Stimulated activated CD8-positive, alpha-beta memory T cell treated with anti-CD3 and anti-CD28 coated beads, Interleukin-4, amount 100 ng/mL, for 1 hour (primary cell): ENCODE measurements at places on chromosomes 4 and X.

DNA sequence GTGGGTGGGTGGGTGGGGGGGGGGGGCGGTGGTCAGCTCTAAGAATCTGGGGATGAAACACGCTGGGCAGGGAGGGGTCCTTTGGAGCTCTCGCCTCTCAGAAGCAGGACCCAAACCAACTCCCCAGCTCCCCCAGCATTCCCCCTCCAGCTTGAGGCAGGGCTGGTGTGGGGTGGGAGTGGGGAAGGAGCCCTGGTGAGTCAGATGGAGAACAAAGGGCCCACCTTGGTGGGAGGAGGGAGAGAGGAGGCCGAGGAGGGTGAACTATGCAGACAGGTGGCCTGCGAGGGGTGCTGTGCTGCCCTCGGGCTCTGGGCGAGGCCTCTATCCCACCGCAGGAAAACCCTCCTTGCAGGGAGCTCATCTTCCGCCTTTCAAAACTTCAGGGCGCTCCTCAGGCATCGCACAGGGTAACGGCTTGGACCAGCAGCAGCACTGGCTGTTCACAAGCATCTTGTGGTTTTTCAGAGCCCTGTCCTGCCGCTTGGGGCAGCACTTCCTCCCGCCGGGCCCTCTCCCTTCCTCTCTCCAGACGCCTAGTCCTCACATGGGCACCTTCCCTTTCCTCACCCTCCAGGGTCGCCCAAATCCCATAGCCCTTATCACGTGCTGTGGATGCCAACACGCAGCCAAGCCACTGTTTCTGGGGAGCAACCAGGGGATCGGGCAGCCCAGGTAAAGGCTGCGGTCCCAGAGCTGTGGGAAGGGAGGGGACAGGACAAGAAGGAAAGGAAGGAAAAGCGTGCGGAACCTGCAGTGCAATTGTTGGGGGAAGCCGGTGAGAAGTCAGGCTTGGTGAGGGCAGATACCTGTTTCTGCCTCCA lies 34.0 kb upstream of the GRPEL1 start:
- DNase-seq: no peak

DNA sequence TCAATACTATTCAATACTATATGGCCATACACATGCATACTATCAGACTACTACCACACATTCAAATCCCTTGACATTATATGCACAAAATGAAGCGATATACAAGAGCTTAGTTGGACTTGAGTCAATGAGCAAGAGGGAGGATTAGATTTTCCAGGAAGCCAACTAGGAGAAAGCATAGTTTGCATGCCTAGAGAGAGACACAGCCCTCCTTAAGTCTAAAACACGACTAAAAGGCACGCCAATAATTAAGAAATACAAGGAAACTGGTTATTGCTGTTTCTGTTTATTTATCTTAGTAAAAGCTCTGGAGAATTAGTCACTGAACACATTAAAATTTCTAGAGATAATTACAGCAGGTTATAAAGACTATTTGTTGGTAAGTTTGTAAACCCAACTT lies 21.8 kb downstream of the MBNL3 start:
- DNase-seq: no peak

- DNase-seq: no peak
Observed at GRCh38 chr4:9997886-9998285, 23.4 kb downstream of the SLC2A9 start.

DNA sequence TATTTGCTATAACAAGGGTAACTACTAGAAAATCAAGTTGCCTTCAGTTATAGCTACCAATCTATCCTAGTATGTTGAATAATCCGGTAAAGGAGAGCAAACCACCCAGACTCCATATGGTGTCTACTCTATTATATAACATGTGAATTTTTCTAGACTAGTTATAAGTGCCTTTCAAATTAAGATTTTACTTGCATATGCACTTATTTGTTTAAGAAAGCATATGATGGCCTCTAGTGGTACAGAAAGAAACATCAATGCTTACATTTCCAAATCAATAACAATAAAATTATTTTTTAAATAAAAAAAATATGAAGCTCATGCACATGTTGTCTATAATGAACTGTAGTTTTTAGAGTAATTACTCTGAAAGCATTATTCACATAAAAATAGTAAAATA lies 1516.4 kb upstream of the PABPC4L start:
- no peak for DNase-seq

DNA sequence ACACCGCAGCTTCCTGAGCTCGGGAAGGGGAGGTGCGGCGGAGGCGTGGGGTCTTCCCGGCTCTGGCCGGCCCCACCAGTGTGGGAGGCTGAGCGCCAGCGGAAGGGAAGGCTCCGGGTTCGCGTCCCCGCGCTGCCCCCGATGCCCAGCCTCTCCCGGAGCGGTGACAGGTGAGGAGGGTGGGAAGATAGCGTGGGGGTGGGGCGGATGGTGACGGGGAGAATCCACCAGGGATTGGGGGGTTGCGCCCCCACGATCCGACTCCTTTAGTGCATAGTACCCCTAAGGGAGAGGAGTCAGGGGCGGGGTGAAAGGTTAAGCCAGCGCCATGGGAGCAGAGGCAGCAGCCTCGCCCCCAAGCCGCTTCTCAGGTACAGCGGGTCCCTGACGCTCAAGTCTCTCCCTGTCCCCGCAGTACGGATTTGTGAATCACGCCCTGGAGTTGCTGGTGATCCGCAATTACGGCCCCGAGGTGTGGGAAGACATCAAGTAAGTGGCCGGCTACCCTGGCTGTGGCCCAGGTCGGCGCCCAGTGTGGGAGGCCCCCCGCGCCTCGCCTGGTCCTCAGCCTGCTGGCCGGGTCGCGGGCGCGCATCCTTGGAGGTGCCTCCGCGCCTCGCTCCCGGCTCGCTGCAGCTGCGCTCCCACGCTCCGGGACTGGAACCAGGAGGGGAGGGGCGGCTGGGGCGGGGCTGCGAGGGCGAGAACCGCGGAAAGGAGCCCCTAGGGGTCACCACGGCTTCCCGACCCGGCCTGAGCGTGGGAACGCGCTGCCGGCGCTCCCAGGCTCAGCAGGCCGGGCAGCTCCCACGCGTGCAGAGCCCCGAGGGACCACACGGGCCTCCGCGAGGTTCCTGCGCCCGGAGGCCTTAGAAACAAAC lies 791 bp downstream of the GUCY1B1 start:
- DNase-seq: no peak

GRCh38 chr4:24405926-24406325 lies 178.4 kb downstream of the DHX15 start:
- DNase-seq: no peak

DNA sequence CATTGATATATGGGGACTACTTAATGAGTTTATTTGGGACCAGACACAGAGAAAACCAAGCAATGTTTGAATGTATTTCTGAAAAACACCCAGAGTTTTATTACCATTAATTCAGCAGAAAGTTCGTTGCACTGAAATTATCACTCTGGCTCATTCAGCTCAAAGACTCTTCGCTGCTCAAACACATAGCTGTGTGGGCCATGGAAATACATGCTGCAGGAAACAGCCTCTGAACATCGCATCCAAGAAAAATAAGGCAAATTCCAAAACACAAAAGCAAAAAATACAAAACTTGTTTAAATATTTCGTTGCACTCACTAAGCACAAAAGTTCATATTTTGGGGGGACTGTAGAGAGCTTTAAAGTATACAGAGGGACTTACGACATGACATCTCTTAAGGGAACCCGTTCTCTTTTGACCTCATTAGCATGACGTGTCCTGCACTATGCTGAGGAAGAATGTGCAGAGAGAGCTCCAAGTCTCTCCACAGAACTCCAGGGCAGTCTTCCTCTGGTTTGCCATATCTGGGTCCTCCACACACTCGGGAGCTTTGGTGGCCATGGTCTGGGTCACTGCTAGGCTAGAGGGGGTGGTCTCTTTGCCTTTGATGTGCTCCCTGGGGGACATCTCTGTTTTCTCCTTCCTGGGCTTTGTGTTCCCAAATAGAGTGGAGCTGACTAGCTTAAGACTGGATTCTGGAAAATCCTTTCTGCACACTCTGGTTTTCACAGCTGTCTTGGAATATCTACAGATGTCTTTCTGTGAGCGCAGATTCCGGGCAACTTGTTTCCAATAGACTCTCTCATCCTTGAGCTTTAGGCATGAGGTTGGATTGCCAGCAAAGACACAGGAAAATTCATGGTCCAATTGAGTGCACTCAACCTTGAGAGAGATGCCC lies 2.8 kb downstream of the FGFBP1 start:
- no peak for DNase-seq

DNA sequence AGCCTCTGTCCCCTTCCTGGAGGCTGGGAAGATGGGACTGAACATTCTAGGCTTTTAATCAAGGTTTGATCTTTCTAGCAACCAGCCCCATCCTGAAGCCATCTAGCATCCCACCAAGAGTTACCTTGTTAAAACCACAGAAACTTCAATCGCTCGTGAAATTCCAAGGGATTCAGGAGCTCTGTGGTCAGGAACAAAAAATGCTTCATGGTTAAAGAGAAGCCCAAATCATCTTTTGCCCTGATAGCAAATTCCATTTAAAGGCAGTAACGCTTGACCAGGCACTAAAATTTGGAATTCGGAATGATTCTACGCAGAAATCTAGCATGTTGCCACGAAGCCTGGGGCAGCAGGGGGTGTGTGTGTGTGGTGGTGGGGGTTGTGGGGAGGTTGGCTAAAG lies 47.8 kb downstream of the CASP6 start:
- DNase-seq: no peak

DNA sequence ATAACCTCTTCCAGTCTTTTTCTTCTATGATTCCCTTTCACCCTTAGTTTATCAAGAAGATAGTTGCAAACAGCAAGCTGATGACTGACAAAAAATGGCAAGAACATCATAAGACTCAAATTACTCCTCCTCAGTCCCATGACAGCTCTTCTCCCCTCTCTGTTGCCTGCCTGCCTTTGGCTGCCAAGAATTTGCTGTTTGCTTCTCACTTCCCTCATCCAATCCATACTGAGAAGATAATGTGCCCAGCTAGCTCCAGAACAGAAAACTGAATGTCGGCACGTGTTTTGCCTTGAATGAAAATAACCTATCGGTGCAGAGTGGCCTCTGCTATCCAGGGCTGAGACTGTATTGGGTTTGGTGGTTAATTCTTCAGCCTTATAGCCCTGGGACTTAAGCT lies 192.1 kb downstream of the PPARGC1A start:
- no peak for DNase-seq

GRCh38 chr4:97525236-97525635 lies 618.0 kb downstream of the STPG2 start:
- no peak for DNase-seq

DNA sequence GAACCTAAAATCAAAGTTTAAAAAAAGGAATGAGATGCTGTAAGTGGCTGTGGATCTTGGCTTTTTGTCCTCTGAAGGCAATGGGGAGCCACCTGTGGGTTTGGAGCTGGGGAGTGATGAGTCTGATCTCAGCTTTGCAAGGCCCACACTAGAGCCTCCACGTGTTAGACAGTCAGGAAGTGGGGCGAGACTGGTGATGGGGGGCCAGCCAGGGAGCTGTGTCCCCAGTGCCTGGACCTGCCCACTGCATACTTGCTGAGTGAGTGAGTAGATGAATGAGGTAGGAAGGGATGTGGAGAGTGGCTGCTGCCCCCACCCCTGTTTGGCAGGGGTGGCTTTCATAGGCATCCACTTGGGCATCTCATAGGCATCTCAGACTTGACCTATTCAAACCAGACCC lies 84.0 kb downstream of the NHSL2 start:
- no peak for DNase-seq

- DNase-seq: no peak
Observed at GRCh38 chr4:69896530-69897116, 34.2 kb upstream of the CSN1S1 start.

DNA sequence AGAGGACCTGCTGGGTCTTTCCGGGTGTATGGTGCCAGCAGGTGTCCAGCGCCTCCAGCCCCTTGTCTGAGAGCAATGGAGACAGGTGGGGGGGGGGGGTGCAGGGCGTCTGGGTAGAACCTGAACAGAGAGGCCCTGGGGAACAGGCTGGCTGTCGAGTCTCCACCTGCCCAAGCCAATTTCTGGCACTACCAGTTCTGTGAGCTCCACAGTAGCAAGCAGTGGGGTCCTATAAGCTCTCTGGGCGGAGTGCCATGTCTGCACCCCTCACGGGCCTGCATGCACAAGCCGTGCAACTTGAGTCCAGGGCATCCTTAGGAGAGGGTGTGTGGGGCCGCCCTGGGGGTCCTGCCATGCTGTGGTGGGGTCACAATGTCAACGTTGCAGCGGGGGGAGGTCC lies 10.1 kb upstream of the FGFR3 start:
- no peak for DNase-seq

DNA sequence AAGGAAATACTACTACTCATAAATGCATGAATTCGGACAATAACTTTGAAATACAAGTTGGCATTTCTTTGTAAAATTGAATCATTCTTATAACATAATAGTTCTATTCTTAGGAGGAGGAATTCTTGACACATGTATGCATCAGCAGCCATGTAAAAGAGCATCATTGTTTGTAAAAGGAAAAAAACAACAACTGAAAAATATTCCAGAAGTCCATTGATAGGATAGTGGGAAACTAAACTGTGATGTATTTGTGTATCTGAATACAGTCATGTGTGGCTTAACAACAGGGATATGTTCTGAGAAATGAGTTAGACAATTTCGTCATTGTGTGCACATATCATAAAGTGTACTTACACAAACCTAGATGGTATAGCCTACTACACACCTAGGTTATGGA lies 102.0 kb upstream of the SH3RF1 start:
- no peak for DNase-seq

GRCh38 chrX:2427737-2428136 lies 73.0 kb downstream of the DHRSX start:
- DNase-seq: no peak

- no peak for DNase-seq
Observed at GRCh38 chr4:65566473-65566872, 103.8 kb downstream of the EPHA5 start.

GRCh38 chr4:73895201-73896175 lies 26.3 kb downstream of the CXCL1 start:
- DNase-seq: no peak

DNA sequence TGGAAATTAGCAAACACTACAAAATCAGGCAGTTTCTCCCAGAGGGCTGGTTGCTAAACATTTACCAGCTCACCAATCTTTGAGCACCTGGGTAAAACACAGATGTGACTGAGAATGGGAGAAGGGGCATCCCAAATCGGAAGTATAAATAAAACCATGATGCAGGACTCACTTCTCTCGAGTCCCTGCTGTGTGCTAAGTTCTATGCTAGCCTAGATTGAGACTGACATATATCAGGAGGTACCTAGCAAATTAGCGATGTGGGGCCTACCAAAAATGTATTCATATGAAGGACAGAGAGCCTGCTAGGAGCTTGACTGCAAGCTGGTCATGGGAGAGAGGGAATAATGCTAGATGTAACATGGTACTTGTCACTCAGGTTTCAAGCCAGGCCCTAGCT lies 171.9 kb upstream of the PGRMC2 start:
- DNase-seq: no peak

DNA sequence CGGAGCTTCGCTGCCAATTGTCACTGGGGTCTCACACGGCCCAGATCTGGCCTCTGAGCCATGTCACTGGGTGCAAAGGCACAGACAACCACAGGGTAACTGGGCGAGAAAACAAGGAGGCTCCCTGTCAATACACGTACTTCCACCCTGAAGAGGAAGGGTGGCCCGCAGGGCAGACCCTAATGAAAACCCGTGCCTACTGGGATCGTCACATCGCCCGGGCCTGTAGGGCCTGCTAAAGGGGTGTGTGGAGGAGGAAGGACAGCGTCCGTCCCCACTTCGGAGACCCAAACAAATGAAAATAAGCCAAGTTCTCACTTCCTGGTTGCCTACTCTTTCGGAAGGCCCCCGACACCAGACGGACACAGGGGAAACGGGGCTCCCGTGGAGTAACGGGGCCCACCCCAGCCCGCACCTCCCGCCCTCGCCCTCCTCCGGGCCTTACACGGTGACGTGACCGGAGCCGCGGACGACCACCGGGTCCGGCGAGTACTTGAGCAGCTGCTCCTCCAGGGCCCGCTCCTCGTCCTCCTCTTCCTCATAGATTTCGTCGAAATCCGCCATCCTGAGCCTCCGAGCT lies 578 bp downstream of the CHIC2 start:
- no peak for DNase-seq

GRCh38 chr4:114464726-114465272 lies 133.8 kb upstream of the UGT8 start:
- DNase-seq: no peak
